ENCODE measurements at places on chromosomes 2 and 18. TPM values are rescaled to one million over a fixed set of nuclear protein-coding genes. Genes with fewer than 3 reads are reported as not detected.

GRCh38 chr2:134522496-134523455 lies 196.0 kb downstream of the TMEM163 start:
- no peaks in the 10 kb centered on the region for H3K36me3 ChIP-seq
- no peaks in the 10 kb centered on the region for H3K27me3 ChIP-seq
- H3K27ac ChIP-seq, result no peak overlapping the region
- DNase-seq, result no peak
- H3K4me1 ChIP-seq, result no peaks in the 10 kb centered on the region

The HIBCH gene
- 31.4 TPM for total RNA-seq

GRCh38 chr2:163601377-163601776 lies 134.4 kb downstream of the FIGN start:
- H3K4me1 ChIP-seq, result no peaks in the 10 kb centered on the region
- no peak overlapping the region for H3K27ac ChIP-seq
- H3K4me3 ChIP-seq, result no peak overlapping the region
- H3K36me3 ChIP-seq, result no peaks in the 10 kb centered on the region
- no peaks in the 10 kb centered on the region for H3K27me3 ChIP-seq

DNA sequence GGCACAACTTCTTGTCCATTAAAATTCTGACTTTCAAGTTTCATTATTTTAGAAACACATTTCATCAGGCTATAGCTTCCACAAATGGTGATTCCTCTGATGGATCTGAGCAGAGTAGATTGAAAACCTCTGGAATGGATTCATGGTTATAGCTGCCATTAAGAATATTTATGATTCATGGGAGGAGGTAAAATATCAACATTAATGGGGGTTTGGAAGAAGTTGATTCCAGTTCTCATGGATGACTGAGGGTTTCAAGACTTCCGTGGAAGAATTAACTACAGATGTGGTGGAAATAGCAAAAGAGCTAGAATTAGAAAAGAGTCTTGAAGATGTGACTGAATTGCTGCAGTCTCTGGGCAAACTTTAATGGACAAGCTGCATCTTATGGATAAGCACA lies 797.4 kb downstream of the SUCLG1 start:
- no peak for DNase-seq
- no peak overlapping the region for H3K4me3 ChIP-seq
- no peak overlapping the region for H3K27ac ChIP-seq
- H3K36me3 ChIP-seq, result no peaks in the 10 kb centered on the region

GRCh38 chr18:29002747-29003146 lies 825.8 kb upstream of the CDH2 start:
- no peaks in the 10 kb centered on the region for H3K36me3 ChIP-seq
- H3K4me3 ChIP-seq, result no peak overlapping the region
- H3K27me3 ChIP-seq, result no peaks in the 10 kb centered on the region
- no peak overlapping the region for H3K27ac ChIP-seq
- no peaks in the 10 kb centered on the region for H3K4me1 ChIP-seq
- no peak for DNase-seq

- H3K27me3 ChIP-seq, result no peaks in the 10 kb centered on the region
- H3K4me1 ChIP-seq, result peaks cover 3% of the 10 kb centered on the region
- peaks cover 21% of the 10 kb centered on the region for H3K36me3 ChIP-seq
- no peak overlapping the region for H3K4me3 ChIP-seq
- no peak for DNase-seq
- H3K27ac ChIP-seq, result no peak overlapping the region
Measured at GRCh38 chr2:143209570-143210445, 80.6 kb downstream of the ARHGAP15 start.

The RHOB gene
- 64.7 TPM for total RNA-seq

The ALPI gene
- total RNA-seq, result not detected

DNA sequence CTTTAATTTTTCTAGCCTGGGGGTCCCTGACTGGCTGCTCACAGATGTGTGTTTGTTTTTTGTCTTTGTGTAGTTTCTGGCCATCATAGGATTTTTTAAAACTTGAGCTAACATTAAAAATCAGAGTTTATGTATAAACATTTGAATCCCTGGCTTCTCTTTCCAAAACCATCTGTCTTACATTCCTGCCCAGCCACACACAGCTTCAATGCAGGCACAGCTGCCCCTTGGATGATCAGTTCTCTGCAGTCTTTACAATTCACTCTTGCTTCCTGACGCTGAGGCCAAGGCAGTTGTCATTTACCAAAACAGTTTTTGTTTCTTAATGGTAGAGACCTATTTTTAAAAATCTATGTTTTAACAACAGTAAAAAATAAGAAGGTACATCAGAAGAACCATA lies 169.2 kb upstream of the LRRTM1 start:
- H3K4me3 ChIP-seq, result no peak overlapping the region
- H3K27me3 ChIP-seq, result no peaks in the 10 kb centered on the region
- H3K36me3 ChIP-seq, result no peaks in the 10 kb centered on the region
- no peaks in the 10 kb centered on the region for H3K4me1 ChIP-seq
- DNase-seq, result no peak

The ATP8B1 gene
- total RNA-seq, result not detected

DNA sequence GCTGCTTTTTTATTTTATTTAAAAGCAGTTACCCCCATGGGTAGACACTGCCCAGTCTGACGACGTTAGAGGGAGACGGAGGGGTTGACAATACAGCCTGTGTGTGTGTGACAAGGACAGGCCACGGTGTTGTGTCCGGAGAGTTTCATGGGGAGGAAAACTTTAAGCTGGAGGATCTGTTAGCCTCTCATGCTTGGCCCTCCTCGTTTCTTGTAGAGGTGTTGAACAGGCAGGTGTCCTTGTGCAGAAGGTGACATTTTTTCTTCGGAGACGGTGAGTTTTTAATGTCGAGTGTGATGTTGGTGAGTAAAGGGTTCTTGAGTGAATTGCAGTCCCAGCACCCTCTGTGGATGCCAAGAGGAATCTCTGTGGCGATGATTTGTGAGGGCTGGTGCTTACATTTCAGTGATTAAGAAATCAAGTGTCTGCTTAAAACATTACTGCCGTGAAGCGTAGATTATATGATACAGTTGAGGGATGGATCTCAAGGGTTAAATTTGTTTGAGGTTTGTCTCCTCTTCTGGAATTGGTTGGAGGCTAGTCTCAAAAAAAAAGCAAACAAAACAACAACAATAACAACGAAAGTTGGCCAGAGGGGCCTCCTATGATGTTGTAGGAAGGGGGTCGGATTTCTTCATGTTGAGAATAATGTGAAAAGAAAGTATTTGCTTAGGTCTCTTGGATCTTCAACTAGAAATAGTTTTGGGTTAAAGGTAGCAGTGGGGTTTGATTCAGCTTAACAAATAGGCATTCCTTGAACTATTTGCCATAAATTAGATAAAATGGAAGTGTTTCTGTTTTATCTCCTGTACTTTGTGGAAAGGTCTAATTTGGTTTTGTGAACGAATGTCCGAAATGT lies 1.6 kb downstream of the NCOA1 start:
- H3K4me3 ChIP-seq, result peak overlapping the region; percentile 67
- no peaks in the 10 kb centered on the region for H3K36me3 ChIP-seq
- no peaks in the 10 kb centered on the region for H3K27me3 ChIP-seq
- peak overlapping the region; percentile 86 for H3K27ac ChIP-seq

GRCh38 chr18:62809900-62810299 lies 94.6 kb downstream of the PHLPP1 start:
- H3K36me3 ChIP-seq, result no peaks in the 10 kb centered on the region
- no peak overlapping the region for H3K27ac ChIP-seq
- no peak for DNase-seq
- H3K4me3 ChIP-seq, result no peak overlapping the region
- no peaks in the 10 kb centered on the region for H3K27me3 ChIP-seq

The BCL11A gene
- 3.0 TPM for total RNA-seq
